SHP77 (cell line): ENCODE measurements at places on chromosomes 2 and 18.
A peak's percentile ranks its signal among the peaks of the same experiment; 100 is the strongest.

GRCh38 chr2:28360058-28360717 lies 32.5 kb upstream of the FOSL2 start:
- DNase-seq: no peak

DNA sequence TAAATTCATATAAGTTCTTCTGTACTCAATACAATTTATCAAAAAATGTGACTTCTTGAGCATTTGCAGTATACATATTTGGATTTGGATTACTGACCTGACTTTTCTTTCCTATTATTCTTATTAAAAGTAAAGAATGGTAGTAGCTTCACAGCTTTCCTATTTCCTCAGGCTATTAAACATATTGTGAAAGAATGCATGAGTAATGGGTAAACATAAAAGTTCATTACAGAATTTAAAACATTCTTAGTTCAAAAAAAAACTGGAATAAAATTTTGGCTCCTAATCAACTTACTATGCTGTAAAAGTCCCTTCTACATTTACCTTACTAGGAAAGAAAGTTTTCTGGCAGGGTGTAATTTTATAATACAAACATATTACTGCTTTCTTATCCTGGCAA lies 27.3 kb upstream of the C2orf66 start:
- DNase-seq: no peak

DNA sequence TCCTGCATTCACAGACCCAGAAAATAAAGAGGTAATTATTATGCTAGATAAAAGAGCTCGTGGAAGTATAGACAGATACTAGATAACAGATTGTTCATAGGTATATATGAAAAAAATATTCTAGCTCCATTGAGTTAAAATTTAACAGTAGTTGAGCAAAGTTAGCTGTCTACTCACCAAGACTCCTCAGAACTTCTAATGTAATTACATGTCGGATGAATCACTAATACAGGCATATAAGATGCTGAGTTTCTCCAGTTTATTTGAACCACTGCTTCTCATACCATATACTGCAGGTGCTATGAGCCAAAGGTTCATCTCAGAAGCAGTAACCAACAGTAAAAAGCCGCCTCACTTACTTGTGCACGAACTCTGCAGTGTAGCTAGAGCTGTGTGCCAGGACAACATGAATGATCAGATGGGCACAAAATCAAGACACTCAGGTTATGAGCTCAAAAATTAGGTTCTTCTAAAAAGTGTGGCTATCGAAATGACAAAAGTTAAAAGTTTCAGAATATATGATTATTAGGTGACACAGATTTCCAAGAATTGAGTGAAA lies 373.4 kb downstream of the NCKAP5 start:
- DNase-seq: no peak

DNA sequence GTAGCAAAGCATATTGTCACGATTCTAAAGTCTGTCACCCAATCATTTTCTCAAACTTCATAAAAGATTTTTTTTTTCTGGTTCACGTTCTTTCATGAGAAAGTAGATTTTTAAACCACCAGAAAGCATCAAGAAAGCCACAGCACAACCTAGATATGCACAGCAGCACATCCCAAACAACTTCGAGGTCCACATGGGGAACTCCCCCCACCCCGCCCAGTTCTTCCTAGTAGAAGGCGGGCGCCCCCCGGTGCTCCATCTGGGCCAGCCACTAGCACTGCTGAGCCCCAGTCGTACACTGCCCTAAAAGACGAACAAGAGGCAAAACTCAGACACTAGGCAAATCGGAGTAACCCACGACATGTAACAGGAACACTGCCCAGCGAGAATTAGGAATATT lies 15.5 kb downstream of the HDLBP start:
- no peak for DNase-seq

- DNase-seq: peak; percentile 51
Measured at GRCh38 chr18:13558124-13558523, 168.2 kb downstream of the FAM210A start.

- DNase-seq: no peak
Measured at GRCh38 chr2:210954386-210954907, 398.0 kb downstream of the CPS1 start.

DNA sequence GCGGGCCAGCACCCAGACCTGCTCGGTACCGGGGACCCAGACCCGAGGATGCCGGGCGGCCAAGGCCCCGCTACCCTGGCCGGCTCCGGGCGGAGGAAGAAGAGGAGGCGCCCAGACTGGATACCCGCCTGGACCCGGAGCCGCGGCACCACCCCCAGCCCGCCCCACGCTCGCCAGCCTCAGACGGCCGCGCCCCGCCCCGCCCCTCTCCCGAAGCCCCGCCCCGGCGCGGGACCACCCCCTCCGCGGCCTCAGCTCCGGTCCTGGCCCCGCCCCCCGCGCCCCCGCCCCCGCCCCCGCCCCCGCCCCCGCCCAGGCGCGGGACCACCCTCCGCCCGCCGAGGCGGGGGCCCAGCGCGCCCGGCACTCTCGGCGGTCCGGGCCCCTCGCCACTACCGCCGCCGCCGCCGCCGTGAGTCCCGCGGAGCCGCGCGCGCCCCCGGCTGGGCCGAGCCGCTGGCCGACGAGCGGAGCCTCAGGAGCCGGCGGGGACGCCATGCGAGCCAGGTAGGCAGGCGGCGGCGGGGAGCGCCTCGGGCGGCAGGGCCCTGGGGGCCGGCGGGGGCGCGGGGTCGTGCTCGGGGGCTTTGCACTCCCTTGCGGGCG lies at the start of gene SH3BP4:
Gene SH3BP4, plus strand, starts transcription at position 354 of the 606 bp plus-strand sequence. CDS start 82,986 bp downstream, outside the sequence.
- DNase-seq: peak; percentile 41
